Activated T-helper 9 cell treated with anti-CD3 and anti-CD28 coated beads, Interleukin-2, amount 50 U/mL, for 16 hours (primary cell): ENCODE measurements at places on chromosomes 3 and 15.

DNA sequence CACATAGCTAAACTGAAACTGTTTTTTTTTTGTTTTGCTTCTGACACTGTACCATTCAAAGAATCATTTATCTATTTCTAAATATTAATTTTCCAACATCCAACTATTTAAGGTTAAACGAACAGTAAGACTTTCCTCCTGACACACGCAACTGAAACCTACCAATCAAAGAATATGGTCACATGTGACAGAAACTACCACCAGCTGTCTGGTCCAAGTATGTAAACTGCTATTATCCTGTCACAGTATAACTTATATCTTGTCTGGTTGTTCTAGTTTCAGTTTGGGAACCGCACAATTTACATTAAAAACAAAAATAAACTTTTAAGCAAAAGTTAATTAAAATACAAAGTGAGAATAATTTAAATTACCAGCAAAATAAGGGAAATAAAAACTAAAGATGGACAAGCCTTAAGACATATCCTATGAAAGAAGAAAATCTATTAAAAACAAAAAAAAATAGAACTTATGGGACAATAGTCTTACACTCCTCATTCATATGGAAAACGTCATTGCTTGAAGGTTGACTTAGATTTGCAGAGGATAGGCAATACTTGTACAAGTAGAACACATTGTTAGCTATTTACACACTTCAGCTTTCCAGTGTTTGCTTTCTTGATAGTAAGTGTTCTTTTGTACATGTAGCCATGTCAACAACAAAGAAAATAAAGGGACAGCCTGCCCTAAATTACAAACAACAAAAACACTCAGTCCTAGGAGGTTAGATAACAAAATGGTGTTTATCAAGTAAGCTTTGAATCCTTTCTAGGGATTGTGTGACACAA, 26.8 kb upstream of the CHRM5 start:
- DNase-seq = no peak

DNA sequence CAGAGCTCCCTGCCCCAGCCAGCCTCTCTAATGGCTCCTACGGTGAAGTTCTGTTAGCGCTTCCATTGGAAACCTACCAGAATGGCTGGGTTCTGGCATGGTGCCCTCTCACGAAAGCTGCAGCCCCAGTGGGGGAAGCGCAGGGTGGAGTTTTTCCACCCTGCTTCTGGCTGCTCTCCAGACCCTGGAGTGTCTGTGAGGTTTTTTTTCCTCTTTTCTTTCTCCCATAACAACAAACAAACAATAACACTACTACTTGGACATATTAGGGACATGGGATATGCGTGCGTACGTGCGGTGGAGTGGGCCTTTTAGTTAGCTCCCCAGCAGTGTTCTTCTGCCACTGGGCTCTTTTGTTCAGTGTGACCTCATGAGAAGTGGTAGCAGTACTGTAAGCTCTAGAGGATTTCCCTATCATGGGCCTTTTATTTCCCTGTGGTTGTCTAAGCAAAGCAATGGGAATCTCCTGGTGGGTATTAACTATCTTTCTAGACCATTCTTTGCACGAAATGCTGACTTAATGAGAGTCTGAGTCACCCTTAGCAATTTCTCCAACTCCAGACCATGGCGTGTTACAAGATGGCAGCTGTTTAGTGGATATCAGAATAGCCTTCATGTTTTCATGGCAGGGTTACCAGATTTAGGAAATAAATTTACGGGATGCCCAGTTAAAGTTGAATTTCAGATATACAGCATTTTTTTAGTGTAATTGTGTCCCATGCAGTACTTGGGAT, 161.9 kb downstream of the FNDC3B start:
- no peak for DNase-seq

- no peak for DNase-seq
These were observed 233.2 kb downstream of the RPLP1 start for GRCh38 chr15:69685512-69686452.

GRCh38 chr3:181358562-181358961, 353.2 kb upstream of the SOX2 start:
- DNase-seq = no peak

- DNase-seq = no peak
These were observed 110.6 kb downstream of the THSD4 start for GRCh38 chr15:71225851-71226250.

- no peak for DNase-seq
These were observed 178.0 kb downstream of the TPRG1 start for GRCh38 chr3:189349772-189350171.

GRCh38 chr15:59224474-59224873, 17.8 kb downstream of the LDHAL6B start:
- no peak for DNase-seq

GRCh38 chr3:124033360-124034015, 41.6 kb upstream of the ROPN1 start:
- no peak for DNase-seq

DNA sequence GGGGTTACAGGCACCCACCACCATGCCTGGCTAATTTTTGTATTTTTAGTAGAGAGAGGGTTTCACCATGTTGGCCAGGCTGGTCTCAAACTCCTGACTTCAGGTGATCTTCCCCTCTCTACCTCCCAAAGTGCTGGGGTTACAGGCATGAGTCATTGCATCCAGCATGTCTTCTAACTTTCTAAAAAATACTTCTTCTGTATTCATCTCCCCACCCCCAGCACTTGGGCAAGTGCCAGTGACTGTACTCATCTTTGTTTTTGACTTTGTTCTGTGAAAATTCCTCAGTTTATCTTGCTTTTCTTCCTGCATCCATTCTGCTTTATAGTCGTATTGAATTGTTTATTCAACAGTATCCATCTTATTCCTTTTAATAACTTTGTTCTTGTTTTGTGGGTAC, 47.6 kb downstream of the ARIH1 start:
- no peak for DNase-seq

- no peak for DNase-seq
These were observed 10.1 kb downstream of the ARL14 start for GRCh38 chr3:160686955-160687535.

DNA sequence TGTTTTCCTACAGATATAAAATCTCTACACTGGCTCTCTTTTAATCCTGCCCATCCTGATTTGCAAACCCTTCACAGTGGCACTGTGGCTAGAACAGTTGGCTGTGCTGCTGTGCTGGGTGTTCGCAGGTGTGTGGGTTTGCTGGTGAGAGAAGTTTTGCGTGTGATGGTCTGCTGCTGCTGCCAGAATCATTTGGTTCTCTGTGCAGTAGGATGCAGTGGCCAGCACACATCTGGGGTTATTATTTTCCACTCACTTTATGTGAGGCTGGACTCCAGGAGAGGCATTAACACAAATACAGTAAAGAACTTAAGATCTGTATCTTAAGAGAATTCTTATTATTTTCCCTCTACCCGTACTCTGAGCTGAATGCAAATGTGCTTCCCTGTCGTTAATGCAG, 16.0 kb upstream of the PSMD6 start:
- DNase-seq = no peak

- no peak for DNase-seq
These were observed 220.1 kb downstream of the TBC1D2B start for GRCh38 chr15:77857419-77857818.

GRCh38 chr3:74921676-74922075, 307.2 kb upstream of the CNTN3 start:
- no peak for DNase-seq

- no peak for DNase-seq
These were observed 77.0 kb downstream of the ITGA11 start for GRCh38 chr15:68354923-68355322.

DNA sequence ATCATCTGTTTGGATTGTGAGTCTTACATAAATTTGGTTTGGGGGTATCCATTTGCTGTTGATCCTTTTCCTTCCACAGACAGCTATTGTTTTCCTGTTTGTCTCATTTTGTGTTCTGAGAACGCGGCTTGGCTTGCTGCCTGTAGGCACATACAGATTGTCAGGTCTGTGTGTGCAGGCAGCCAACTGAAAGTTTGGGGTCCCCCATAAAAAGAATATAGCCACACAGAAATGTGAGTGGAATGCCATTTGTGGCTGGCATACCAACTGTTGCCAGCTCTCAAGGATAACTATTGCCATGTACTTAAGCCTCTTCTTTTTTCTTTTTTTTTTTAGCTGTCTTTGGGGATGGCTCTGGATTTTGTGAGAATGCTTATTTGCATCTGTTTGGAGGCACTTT, 1308.0 kb downstream of the ROBO1 start:
- DNase-seq = no peak

GRCh38 chr3:187858041-187858440, 112.8 kb upstream of the BCL6 start:
- no peak for DNase-seq

GRCh38 chr15:30650012-30650929, 24.3 kb downstream of the ARHGAP11B start:
- DNase-seq = no peak

- no peak for DNase-seq
These were observed 536.7 kb upstream of the LMCD1 start for GRCh38 chr3:7964899-7965298.

- no peak for DNase-seq
These were observed 141.2 kb upstream of the SLC7A14 start for GRCh38 chr3:170726976-170727661.

- no peak for DNase-seq
These were observed 126.7 kb upstream of the PHLDB2 start for GRCh38 chr3:111732252-111732879.

DNA sequence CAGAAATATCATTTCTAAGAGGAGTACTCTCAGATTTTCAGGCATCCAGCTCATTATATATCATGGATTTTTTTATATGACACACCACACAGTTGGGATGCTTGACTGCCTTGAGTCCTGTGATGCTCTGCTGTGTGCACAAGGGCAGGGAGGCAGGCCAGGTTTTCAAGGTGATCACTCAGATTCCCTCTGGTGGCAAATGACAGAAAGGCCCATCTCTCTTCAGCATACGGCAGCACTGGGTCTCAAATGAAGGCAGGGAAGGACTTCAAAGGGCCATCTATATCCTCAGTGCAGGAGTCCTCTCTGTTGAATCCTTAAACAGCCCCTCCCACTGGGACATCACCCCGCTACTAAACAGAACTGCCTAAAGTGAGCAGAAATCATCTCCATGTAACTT, 54.8 kb upstream of the MYO5C start:
- DNase-seq = no peak

DNA sequence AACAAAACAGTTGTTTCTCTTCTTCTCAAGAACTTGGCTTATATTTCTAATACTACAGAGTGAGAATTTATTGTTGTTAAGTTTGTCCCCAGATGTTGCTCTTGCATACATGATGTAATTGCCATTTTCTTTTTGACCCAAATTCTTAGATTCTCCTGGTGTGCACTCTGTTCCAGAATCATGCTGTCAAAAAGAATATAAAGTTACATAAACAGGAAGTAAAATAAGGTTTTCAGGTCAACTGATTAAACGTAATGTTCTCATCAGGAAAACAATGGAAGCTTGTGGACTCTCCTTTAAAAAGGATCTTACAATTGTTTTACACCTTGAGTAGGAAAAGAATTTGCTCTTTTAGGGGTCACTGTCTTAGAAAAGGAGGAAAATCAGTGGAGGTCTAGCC, 121.8 kb downstream of the ADAM10 start:
- DNase-seq = no peak

GRCh38 chr15:100881573-100882336, 2.1 kb downstream of the ALDH1A3 start:
- no peak for DNase-seq

DNA sequence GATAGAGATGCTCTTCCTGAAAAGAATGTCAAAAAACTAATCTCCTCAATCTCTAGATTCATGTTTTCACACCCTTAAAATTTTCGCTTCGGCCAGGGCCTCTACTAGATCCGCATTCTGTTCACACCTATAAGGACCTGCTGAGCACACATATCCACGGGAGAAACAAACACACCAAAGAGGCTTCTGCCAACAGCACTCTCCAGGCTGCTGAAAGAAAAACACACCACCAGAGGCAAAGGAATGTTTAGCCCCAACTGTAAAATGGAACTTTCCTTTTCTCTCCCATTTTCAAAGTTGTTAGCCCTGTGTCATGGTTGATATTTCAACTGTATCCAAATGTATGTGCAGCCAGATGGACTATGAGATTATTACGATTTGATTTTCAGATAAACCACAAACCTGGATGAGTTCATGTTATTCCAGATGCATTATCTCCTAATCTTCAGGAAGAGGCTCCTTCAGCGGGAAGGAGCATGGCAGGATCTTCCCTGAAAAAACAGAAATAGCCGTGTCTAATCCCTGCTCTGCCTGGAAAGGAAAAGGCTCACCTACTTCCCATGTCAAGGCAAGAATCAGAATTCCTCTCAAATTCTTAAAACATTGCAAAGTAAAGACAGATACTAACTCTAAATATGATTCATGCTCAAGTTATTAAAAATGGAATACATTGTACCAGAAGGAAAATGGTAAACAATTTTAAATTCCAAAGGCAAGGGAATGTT, 442.7 kb upstream of the NR2F2 start:
- no peak for DNase-seq

DNA sequence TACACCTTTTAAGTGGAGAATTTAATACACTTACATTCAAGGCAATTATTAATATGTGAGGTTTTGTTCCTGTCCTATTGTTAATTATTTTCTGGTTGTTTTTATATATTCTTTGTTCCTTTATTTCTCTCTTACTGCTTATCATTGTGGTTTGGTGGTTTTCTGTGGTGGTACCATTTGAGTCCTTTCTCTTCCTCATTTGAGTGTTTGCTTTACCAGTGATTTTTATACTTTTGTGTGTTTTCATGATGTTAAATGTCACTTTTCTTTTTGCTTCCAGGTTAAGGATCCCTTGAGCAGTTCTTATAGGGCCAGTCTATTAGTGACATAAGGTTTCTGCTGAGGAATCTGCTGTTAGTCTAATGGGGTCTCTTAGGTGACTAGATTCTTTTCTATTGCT, 116.5 kb downstream of the LRRK1 start:
- no peak for DNase-seq

GRCh38 chr15:57950381-57950946, 115.0 kb downstream of the ALDH1A2 start:
- no peak for DNase-seq

DNA sequence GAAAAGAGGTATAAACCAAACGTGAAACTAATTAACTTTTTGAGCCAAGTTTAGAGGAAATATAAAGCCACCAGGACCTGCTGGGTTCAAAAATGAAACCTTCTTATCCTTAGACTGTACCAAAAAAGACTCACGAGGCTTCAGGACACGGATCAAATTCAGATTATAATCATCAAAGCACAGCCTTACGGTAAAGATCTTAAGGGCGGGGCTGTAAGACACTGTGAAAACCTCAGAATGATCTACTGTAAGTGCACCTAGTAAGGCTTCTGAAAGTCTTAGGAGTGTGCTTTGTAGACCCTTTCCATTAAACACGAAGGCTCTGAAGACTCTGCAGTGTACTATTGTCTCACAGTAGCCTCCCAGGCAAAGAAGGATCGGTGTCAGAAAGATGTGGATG, 26.8 kb downstream of the TARS3 start:
- DNase-seq = no peak

- DNase-seq = no peak
These were observed 191.9 kb upstream of the CTNNB1 start for GRCh38 chr3:41007399-41007798.

- DNase-seq = no peak
These were observed 171.7 kb upstream of the ATP11B start for GRCh38 chr3:182621435-182622240.

GRCh38 chr3:4595710-4596113, 102.6 kb downstream of the ITPR1 start:
- DNase-seq = no peak

- DNase-seq = no peak
These were observed 709 bp downstream of the SCAMP5 start for GRCh38 chr15:74995779-74996765.

GRCh38 chr15:73593304-73594074, 39.7 kb downstream of the NPTN start:
- DNase-seq = no peak
